Hematopoietic multipotent progenitor cell treated with erythropoietin and hydrocortisone succinate and interleukin-3 and kit ligand, for 17 days (in vitro differentiated cells): ENCODE measurements at places on chromosomes 4 and X.
A peak's percentile ranks its signal among the peaks of the same experiment; 100 is the strongest.

GRCh38 chr4:2411786-2412510 is 6.5 kb downstream of the ZFYVE28 start:
- DNase-seq: no peak

DNA sequence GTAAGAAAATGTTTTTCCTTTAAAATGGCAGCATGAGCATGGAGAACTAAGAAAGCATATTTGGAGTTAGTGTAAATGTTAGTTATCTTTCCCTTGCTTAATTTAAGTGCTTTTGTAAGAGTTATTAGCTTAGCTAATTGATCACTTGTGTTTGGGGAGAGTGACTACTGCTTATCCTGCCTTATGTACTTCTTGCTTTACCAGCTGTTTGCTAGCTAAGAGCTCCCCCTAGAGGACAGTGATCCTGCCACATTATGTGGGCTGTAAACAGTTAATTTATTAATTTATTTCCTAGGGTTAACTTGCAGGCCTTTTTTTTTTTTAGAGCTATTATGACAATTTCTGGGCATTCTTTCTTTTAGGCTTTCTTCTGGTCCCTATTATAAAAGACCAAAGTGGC is 435.8 kb downstream of the MAGEB5 start:
- DNase-seq: no peak

GRCh38 chr4:123995936-123996335 is 599.3 kb downstream of the SPRY1 start:
- DNase-seq: no peak

GRCh38 chr4:147943159-147943638 is 211.3 kb downstream of the ARHGAP10 start:
- no peak for DNase-seq

DNA sequence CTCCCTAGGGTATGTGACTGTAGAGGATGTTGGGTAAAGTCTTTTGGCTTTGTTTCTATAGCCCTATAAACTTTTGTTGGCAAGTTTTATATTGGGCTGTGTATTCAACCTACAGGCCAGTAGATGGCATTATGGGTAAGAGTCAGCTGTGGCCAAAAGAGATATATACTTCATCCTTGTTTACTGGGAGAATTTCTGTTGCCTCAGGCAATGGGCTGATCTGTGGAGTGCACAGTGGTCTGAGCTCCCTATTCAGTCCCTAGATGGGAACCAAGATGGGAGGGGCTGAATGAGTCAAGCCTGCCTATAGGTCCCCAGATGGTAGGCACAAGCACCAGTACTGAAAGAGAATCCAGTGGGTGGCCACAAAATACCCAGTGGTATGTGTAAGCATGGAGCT is 580.6 kb downstream of the EPHA5 start:
- no peak for DNase-seq

DNA sequence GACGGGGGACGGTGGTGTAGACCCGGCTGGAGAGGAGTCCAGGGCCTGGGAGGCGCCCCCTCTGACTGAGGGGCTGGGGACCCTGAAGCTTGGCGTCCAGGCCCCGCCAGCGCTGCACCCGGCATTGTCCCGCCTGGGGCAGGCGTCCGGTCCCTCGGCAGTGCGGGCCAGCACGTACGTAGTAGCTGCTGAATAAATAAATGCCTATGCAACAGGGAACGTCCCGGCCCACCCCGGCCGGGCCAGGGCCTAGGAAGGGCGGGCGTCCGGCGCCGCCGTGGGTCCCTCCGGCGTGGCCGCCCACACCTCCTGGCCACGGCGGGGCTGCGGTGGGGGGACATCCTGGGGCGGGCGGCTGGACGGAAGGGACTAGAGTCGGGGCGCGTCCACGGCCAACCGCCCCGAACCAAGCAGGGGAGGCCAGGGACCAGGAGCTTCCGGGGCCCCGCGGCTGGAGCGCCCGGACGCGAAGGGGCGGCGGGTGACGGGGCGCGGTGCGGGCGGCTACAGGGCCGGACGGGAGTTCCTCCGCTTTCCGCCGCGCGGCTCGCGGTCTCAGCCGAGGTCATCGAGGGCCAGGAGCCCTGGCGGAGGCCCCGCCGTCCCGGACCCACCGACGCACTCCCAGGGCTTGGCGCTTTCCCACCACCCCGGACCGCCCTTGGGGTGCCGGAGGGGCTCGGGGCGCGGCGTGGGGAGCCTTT is 886 bp upstream of the WWC2 start:
- DNase-seq: no peak

DNA sequence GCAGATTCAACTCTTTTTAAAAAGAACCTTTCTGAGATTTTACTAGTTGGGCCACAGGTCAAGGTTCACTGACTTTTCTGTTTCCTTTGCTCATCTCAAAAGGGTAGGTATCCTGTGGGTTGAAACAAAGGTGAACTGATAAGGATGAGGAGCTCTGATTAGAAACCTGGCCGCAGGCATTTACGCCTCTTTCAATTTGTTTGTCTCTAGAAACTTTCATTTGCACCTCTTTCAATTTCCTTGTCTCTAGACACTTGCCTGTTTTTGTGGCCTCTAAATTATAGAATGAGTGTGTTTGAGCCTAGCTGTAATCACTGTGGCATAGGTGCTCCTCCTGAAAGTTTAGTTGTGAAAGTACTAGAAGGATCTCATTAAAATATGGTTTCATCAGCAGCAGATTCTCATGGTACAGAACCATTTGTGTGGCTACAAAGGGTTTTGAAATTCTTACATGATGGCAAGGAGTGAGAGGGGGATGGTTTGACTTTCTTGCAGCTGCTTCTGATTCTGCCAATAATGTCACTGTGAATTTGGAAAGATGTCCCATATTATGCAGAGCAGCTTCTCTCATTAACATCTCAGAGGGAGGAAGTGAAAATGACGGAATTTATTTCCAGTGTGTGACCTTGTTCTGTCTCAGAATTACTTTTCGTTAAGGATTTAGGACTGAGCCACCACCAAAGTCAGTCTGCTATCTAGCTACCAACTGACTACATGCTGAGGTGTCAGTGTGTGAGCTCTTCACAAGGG is 142.2 kb downstream of the SH2D1A start:
- DNase-seq: no peak

DNA sequence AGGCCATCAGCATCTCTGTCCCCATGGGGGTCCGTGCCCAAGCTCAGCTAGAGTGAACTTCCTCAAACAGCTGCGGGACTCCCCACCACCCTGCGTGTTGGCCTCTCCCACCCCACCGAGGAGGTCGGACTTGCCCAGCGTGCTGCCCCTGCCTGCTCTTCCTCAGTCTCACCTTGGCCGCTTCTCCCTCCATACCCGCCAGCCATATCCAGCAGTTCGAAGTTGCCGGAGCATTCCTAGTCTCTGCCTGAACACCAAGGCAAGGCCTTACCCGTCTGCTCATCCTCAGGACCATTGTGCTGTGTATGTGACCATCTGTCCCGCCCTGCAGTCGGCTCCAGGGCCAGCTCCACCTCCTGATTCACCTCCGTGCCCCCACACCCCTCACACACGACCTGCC is 84.5 kb downstream of the WFS1 start:
- no peak for DNase-seq

GRCh38 chrX:111165902-111166301 is 69.9 kb downstream of the PAK3 start:
- DNase-seq: no peak

GRCh38 chrX:84168574-84168973 is 19.4 kb downstream of the RPS6KA6 start:
- DNase-seq: no peak

GRCh38 chrX:38807873-38808272 is 6.6 kb downstream of the MID1IP1 start:
- DNase-seq: peak; percentile 18

DNA sequence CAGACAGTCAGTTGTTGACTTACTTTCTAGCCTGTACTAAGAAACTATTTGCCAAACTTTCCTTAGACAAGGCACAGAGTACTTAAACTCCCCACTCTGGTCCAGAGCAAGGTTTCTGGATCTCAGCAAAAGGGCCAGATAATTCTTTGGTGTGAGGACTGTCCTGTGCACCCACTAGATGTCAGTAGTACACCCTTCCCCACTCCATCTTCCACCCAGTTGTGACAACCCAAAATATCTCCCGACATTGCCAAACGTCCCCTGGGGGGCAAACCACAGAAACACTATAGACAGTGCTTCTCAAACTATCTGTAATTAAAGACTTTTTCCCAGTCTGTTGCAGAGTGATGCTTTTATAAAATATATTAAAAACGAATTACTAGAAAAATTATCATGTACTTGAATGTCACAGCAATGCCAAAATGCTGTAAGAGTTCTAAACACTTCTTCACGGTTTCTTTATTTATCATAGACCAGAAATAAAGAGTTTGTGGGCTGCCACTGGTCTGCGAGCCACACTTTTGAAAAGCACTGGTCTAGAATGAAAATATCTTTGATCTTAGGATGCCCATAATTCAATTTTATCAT is 203.5 kb downstream of the PRDM5 start:
- no peak for DNase-seq

DNA sequence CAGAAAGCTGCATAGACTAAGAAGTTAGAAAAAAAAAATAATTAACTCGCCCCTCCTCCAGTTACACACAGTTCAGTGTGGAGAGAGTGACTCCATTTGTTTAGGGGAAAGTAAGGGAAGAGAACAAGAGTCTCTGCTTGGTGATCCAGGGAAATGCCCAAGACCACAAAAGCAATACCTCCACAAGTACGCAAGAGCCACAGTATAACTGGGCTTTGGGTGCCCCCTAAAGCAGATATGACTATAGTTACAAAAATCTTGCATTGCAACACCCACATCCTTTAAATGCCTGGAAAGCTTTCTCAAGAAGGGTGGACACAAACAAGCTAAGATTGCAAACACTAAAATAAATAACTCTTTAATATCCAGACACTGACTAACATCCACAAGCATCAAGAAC is 164.2 kb upstream of the NRK start:
- DNase-seq: no peak

GRCh38 chr4:7323872-7324650 is 110.7 kb downstream of the PSAPL1 start:
- DNase-seq: no peak

GRCh38 chr4:67546971-67547370 is 1.7 kb upstream of the CENPC start:
- DNase-seq: no peak

DNA sequence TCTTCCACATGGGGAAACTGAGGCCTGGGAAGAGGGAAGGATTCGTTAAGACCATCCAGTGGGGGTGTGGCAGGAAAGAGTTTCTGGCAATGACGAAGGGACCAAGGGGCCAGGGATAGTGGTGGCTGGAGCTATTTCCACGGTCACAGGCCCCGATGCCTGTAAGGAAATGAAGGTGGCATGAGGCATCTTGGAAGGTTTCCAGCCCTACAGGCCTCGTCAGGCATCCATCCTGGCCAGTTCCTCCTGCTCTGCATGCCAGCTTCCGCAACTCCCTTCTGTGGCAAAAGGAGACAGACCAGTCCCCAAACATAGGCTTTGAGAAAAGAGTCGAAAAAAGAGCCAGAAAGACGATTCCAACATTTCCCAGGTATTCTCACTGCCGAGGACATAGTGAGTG is 9.2 kb upstream of the C4orf50 start:
- DNase-seq: no peak

- no peak for DNase-seq
Measured at GRCh38 chrX:786441-786881, 155.9 kb downstream of the SHOX start.

DNA sequence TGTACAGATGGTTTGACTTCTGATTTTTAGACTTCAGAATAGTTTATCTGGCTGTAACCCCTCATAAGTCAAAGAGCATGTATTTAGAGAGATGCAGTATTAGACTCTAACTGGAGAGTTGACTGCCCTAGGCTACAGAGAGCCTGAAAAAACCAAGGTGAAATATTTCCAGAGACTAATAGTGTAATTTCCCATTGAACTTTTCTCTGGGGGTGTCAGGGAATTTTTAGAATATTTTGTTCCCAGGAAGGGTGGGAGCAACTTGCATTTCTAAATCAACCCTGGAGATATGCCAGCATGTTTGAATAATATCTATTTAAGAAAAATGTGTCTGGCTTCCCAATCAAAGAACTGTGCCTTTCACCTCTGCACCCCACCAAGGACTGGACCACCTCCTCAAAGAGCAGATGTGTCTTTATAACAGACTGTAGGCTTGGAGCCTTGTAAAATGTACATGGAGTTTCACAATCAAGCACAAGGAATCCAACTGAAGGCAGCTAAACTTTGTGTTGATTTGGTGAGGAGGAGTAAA is 2.0 kb downstream of the ANXA3 start:
- no peak for DNase-seq

DNA sequence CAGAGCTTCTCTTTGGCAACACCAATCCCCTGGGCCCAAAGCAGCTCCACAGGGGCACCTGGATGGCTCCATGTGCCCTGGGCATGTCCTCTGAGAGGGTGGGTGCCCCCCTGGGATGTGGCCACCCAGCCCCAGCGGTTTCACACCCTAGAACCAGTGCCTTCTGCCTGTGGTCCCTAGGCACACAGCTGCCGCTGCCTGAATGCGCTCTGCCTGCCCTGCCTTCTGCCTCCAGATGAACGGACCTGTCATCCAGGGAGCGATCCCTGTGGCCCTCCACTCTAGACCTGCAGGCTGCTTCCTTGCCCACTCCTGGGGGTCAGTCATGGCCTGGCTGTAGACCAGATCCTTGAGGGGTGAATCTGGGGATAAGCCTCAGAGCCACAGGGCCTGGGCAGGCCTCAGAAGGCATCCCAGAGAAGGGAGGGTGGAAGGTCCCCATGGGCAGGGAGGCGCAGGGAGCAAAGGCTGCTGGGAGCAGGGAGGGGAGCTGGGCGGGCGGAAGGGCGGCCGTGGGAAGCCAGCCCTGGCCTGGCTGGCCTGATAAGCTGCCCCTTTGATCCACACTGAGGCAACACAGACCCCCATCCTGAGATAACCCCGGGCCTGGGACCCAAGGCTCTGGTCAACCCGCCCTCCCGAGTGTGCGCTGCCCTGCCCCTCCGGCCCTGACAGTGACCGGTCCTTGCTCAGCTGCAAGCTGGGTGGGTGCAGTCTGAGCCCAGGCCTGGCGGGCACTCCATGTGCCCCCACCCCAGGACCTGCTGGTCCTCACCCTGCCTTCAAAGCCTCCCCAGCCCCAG is 8.1 kb upstream of the FGFR3 start:
- DNase-seq: peak; percentile 59

- no peak for DNase-seq
Measured at GRCh38 chr4:147599769-147600168, 17.4 kb upstream of the TMEM184C start.

DNA sequence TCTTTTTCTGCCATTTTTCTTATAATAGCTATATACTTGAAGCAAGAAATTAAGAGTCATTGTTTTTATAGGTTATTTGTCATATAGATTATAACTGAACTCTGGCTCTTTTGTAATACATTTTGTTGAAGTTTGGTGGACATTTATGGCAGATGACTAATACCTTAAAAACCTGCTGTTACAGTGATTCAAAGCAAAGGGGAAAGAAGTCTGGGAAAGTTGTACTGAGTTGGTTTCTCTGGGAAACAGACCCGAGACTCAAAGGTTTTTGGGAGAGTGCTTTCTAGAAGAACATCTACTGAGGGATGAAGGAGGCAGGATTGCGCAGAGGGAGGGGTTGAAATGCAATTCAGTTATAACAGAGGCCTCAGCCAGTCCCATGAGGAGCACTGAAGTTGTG is 35.9 kb downstream of the NAP1L5 start:
- no peak for DNase-seq

DNA sequence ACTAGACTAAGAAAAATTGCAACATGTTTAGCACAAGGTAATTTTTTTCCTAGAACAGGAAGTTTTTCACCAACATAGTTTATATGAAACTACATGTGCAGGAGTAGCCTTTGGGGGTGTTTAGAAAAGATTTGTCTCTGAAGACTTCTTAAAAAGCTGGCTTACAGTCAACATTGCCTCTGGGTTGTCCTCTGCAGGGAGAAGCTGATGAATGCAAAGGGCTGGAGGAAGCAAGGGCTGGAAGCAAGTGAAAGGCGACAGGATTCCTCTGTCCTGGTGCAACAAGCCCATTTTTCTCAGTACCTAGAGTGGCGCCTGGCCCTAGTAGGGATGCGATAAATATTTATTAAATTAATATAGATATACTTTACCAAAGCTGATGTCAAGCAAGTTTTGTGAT is 180.3 kb upstream of the LCORL start:
- DNase-seq: no peak
